ENCODE measurements at places on chromosomes 12 and 14. TPM values are rescaled to one million over a fixed set of nuclear protein-coding genes. Genes with fewer than 3 reads are reported as not detected.

The GPRC5D gene
- total RNA-seq: 0.12 TPM

The BAG5 gene
- 14.3 TPM for total RNA-seq

The TDRD9 gene
- total RNA-seq: 0.30 TPM

The TOMM20L gene
- total RNA-seq: not detected

The SLC15A5 gene
- not detected for total RNA-seq

The GSC gene
- not detected for total RNA-seq

The BMAL2 gene
- 6.6 TPM for total RNA-seq

The TAS2R20 gene
- 1.9 TPM for total RNA-seq

The ZNF26 gene
- total RNA-seq: 11.7 TPM

The CMA1 gene
- total RNA-seq: not detected

The C12orf50 gene
- total RNA-seq: not detected

The RPL10L gene
- not detected for total RNA-seq

The C12orf56 gene
- 0.23 TPM for total RNA-seq

The ACIN1 gene
- total RNA-seq: 70.0 TPM

The AQP6 gene
- under 0.01 TPM for total RNA-seq

The UNC119B gene
- 20.0 TPM for total RNA-seq

The RHOJ gene
- total RNA-seq: 10.5 TPM

The RFX4 gene
- total RNA-seq: not detected

The ZNF891 gene
- total RNA-seq: 0.94 TPM

The SLC5A8 gene
- total RNA-seq: not detected

The TOGARAM1 gene
- 14.7 TPM for total RNA-seq

The TESPA1 gene
- total RNA-seq: not detected

The TSHR gene
- not detected for total RNA-seq

The CLEC4C gene
- total RNA-seq: not detected

The TAS2R46 gene
- 1.9 TPM for total RNA-seq

The HOXC10 gene
- total RNA-seq: not detected

The SLC7A7 gene
- 1.2 TPM for total RNA-seq

The TMTC1 gene
- total RNA-seq: 115 TPM

The CCND2 gene
- total RNA-seq: 42.7 TPM

The GSG1 gene
- total RNA-seq: 1.2 TPM

The TEX22 gene
- 0.23 TPM for total RNA-seq

The CPM gene
- total RNA-seq: 0.83 TPM

The FGF23 gene
- not detected for total RNA-seq

The B4GALNT1 gene
- total RNA-seq: 1.3 TPM

The TGM1 gene
- 1.6 TPM for total RNA-seq

The KRT79 gene
- total RNA-seq: not detected

The DRAM1 gene
- 48.7 TPM for total RNA-seq

All from smooth muscle cell of the coronary artery (primary cell).